Upper lobe of left lung (tissue), 6 donors: ENCODE measurements at places on chromosomes 7 and 10.

- no peak for DNase-seq
Measured at GRCh38 chr7:74372511-74373111, 81.1 kb upstream of the GTF2IRD1 start.

- DNase-seq = no peak
Measured at GRCh38 chr10:34884272-34884952, 69.3 kb upstream of the PARD3 start.

DNA sequence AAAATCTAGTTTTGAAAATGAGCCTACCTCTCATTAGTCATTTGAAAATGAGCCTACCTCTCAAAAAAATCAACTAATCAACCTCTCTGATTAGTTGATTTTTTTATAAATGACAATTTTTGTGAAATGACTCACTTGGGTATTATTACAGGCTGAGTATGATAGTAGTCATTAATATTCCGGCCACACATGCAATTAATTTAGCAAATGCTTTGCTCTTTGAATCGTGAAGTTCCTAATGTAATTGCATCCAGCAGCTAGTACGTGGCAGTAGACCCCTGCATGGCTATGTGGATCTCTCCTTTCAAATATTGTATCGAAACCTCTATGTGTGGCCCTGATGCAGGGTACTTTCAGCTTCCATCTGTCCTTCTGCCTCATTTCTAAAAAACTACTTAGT lies 245.9 kb upstream of the PHYHIPL start:
- no peak for DNase-seq

GRCh38 chr7:41156268-41156667 lies 546.6 kb downstream of the INHBA start:
- DNase-seq = no peak

DNA sequence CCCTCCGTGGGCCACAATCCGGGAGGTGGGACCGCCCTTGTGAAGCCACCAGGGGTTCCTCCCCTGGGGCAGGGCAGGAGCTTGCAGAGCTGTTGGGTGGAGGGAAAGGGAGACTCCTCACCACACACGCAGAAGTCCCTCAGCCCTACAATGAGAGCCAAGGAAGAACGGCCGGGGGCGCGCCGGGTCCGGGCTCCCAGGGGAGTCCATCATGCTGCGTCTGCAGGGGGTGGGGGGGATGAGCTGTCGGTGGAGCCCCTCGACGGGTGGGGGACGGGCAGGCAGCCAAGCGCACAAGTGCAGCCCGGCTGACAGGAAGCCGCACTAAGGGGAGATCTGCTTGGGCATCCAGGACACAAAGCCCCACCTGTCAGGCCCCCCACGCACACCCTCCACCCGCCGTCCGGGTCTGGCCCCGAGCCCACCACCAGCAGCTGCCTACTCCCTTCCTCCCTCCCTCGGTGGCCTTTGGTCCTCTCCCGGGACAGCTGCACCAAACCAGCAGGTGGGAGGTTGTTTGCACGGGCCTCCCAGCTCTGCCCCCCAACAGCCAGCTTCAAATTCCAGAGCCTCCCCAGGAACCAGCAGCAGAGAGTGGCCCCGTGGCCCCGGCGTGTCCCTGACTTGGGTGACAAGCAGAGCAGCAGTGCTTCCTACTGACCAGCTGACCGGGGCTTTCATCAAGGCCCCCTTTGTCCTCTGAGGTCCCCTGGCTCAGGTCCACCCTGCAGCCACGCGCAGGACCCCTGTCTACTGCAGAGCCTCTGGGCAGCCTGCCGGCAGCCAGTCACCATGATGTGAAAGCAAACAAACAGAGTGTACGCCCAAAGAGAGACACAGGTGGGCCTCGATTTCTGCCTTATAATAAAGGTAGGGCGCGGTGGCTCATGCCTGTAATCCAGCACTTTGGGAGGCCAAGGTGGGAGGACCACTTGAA lies 50.3 kb downstream of the HIP1 start:
- DNase-seq = no peak
